Aorta (tissue), 5 donors: ENCODE measurements at places on chromosomes 12 and 14. TPM values are rescaled to one million over a fixed set of nuclear protein-coding genes. Genes with fewer than 3 reads are reported as not detected.
A peak's percentile ranks its signal among the peaks of the same experiment; 100 is the strongest.

DNA sequence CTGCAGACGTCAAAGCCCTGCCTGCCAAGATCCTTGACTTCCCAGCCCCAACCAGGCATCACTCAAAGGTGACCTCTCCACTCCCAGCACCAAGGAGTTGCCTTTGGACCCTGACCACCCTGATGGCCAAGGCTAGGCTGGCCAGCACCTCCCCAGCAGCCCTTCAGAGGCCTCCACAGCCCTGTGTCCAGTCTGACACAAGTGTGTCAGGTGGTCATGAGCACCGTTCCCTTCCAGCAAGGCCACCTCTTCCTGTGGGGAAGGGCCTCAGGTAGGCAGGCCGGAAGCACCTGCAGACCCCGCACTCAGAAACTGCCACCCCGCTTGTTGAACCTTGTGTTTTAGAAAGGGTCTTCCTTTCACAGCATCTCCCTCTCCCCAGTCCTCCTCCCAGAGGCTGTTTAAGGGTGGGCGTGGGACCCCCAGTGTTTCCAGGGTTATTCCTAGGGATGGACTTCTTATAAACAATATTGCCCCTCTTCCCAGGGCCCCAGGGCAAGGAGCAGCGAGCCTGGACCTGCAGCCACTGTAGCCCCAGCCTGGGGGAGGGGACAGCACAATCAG is 13.2 kb upstream of the INF2 start:
- peak; percentile 73 for DNase-seq

DNA sequence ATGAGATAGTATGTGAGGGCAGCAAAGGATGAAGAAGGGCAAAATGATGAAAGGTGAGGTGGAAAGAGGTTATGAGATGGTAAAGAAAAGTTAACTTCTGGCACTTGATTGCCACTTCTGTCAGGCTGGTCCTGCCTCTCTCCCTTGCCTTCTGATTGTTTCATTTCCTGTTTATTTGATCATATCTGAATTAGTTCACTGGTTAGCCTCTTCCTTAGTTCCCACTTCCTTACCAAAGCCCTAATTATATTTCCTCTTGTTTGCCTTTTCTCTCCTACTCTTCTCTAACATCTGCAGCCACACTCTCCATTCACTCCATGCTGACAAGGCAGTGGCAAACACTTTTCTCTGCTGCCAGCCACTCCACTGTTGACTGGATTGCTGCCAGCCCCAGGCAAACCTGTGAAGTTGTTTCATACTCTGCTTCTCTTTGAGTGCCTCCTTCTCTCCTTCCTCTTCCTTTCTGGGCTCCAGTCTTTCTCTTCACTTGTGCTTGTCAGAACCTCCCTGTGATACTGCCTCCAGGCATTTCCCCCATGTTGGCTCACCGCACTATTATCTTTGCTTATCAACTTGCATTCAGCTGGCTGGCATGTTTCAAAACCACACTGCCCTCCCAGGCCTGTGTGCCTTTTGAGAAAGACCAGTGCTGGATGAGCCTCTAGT is 8.1 kb downstream of the PNP start:
- DNase-seq, result no peak

DNA sequence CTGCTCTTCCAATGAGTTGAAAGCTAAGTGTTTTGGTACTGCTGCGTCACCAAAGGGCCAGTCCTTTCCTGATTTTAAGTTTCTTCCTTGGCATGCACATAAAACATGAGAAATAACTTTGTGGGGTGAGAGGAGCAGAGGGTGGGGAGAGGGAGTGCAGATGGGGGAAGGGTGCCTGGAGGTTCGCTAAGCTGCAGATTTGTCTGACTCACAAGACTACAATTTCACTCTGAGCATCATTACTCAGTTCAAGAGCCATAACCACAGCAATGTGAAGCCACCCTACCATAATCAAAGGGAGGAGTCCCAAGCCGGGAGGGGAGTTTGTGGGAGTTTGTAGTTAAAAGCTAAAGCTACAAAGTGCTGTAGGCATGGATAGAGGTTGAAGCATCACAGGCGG is 136.1 kb downstream of the ANO2 start:
- no peak for DNase-seq

GRCh38 chr12:105922670-105923102 is 216.1 kb downstream of the NUAK1 start:
- DNase-seq, result no peak

The P2RX2 gene
- not detected for total RNA-seq

The NXPH4 gene
- total RNA-seq, result 1.2 TPM

The CD4 gene
- total RNA-seq, result 40.6 TPM
